Esophagus muscularis mucosa (tissue), 4 donors: ENCODE measurements at places on chromosomes 2 and 18. TPM values are rescaled to one million over a fixed set of nuclear protein-coding genes. Genes with fewer than 3 reads are reported as not detected.
A peak's percentile ranks its signal among the peaks of the same experiment; 100 is the strongest.

GRCh38 chr18:43681661-43682060, 404.4 kb upstream of the SYT4 start:
- H3K27ac ChIP-seq = no peak overlapping the region
- no peaks in the 10 kb centered on the region for H3K27me3 ChIP-seq
- no peaks in the 10 kb centered on the region for H3K4me1 ChIP-seq
- H3K4me3 ChIP-seq = no peak overlapping the region
- DNase-seq = no peak

- no peak overlapping the region for H3K27ac ChIP-seq
- peaks cover 10% of the 10 kb centered on the region for H3K4me1 ChIP-seq
- DNase-seq = no peak
- H3K4me3 ChIP-seq = no peak overlapping the region
- no peaks in the 10 kb centered on the region for H3K27me3 ChIP-seq
- peaks cover 5% of the 10 kb centered on the region for H3K36me3 ChIP-seq
Observed at GRCh38 chr2:62499430-62500060, 6.5 kb downstream of the TMEM17 start.

D2HGDH gene
- 10.9 TPM for total RNA-seq

DNA sequence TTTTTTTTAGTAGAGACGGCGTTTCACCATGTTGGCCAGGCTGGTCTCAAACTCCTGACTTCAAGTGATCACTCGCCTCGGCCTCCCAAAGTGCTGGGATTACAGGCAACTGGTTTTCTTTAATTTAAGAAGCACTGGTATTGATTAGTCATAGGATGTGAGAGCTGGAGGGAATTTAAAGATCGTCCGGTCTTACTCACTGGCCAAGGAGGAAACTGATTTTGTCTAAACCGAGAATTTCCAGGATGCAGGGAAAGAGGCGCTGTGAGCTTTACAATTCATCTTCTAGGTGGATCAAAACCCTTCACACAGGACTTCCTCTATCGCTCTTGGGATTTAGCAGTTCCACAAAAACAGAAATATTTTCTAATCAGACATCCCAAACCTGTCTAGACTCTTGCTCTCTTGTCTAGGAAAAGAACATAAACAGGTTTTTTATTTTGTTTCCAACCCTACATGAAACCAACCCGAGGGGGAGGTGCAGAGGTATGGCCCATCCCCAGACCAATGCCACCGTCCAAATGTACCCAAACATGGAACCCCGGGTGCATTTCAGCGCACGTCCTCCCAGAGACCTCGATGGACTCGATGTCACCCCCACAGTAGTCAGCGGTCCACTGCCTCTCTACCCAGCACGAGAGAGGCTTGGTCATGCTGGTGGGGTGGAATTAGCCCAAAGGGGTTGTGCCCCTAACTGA, 12.5 kb upstream of the TUBB6 start:
- no peak for DNase-seq
- H3K36me3 ChIP-seq = no peaks in the 10 kb centered on the region
- H3K27ac ChIP-seq = no peak overlapping the region
- no peaks in the 10 kb centered on the region for H3K4me1 ChIP-seq
- H3K27me3 ChIP-seq = no peaks in the 10 kb centered on the region

VPS4B gene
- 25.7 TPM for total RNA-seq

DNA sequence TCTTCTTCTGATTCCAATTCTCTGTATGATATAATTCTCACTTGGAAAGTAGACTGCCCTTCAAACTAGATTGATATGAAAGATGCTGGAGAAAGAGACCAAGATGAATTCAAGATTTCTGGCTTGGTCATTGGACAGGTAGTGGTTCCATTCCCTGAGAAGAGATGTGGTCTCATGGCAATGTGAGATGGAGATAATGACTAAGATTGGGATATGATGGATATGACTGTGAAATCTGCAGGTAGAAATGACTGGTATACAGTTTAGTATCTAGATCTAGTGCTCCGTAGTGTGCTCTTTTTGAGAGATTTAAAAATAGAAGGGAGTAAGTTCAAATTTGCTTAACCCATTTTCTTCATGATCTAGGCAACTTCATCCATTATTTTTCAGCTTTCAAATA, 425.4 kb upstream of the TRIB2 start:
- H3K27ac ChIP-seq = no peak overlapping the region
- H3K4me1 ChIP-seq = peaks cover 4% of the 10 kb centered on the region
- H3K36me3 ChIP-seq = no peaks in the 10 kb centered on the region
- H3K27me3 ChIP-seq = no peaks in the 10 kb centered on the region
- no peak overlapping the region for H3K4me3 ChIP-seq

GAD1 gene
- total RNA-seq = not detected

DNA sequence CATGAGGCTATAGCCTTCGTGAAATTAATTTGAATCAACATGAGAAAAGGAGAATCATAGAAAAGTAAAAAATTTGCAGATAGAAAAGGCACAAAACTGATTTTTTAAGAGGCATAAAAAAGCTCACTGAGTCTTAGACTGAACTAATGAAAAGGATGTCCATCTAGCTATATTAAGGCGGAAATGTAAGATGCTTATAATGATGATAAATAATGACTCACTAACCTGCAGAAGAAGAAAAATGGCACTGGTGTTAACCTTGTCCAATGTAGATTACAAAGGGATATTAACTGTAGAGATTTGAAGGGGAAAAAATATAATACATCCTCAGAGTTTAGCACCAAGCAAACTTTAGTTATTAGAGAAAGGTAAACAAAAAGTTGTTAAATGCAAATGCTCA, 1098.0 kb upstream of the DDX18 start:
- no peak for DNase-seq
- H3K27me3 ChIP-seq = no peaks in the 10 kb centered on the region
- no peak overlapping the region for H3K4me3 ChIP-seq
- H3K36me3 ChIP-seq = no peaks in the 10 kb centered on the region
- no peak overlapping the region for H3K27ac ChIP-seq

DNA sequence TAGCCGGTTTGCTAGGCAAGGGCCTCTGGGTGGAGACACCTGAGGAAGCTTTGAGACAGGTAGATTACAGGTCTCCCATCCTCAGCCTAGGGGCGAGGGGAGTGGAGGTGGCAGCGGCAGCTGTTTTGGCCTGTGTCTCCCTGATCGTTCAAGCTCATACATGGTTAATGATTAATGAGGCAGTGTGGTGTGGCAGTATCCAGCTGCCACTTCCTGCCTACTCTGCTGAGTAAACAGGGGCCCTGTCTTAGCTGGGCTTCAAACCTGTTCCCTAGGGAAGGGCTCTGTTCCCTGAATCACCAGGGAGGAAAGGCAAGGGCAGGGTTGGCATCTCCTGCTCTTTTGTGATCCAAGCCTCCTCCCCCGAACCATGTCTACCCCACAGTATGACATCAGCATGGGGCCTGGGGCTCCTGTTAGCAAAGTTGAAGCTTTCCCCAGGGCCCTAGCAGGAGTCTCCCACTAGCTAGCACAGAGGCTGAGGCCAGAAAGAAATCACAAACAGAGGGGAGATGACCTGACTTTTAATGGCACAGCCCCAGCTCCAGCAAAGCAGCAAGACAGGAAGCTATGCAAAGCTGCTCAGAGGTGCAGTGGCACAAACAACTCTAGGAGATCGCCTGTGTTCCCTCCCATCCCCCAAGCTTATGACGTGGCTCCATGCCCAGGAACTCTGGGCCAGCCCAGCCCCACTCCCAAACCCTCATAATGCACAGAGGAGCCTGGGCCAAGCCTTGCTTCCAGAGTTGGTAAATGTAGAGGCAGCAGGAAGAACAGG, 3.7 kb upstream of the TUBA4B start:
- H3K27ac ChIP-seq = peak overlapping the region; percentile 79
- H3K27me3 ChIP-seq = no peaks in the 10 kb centered on the region
- no peak for DNase-seq
- no peak overlapping the region for H3K4me3 ChIP-seq

DNA sequence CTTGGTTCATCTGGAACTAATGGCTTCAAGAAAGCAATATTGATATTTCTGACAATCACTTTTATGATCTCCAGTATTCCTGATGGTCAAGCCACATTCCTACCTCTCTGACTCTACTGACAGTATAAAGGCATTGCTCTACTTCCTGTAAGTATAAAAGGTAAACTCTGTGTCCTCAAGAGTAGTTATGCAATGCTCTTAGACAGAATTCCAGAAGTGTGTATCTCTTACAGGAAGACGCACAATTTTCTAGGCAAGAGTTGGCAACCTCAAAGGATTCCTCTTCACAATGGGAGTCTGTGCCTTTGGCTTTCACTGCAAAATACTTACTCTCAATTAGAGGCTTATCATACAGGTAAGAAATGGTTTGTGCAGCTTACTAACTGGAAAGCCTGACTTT, 100.1 kb downstream of the THADA start:
- H3K27me3 ChIP-seq = no peaks in the 10 kb centered on the region
- no peak overlapping the region for H3K4me3 ChIP-seq
- DNase-seq = no peak
- peaks cover 13% of the 10 kb centered on the region for H3K4me1 ChIP-seq
- peaks cover 7% of the 10 kb centered on the region for H3K36me3 ChIP-seq

- H3K27ac ChIP-seq = peak overlapping the region; percentile 83
- H3K27me3 ChIP-seq = no peaks in the 10 kb centered on the region
- H3K4me3 ChIP-seq = peak overlapping the region; percentile 46
- peaks cover 11% of the 10 kb centered on the region for H3K4me1 ChIP-seq
Observed at GRCh38 chr18:62425465-62426190, 97.2 kb upstream of the ZCCHC2 start.

- no peaks in the 10 kb centered on the region for H3K36me3 ChIP-seq
- H3K4me3 ChIP-seq = no peak overlapping the region
- no peak overlapping the region for H3K27ac ChIP-seq
- H3K4me1 ChIP-seq = no peaks in the 10 kb centered on the region
- H3K27me3 ChIP-seq = no peaks in the 10 kb centered on the region
Observed at GRCh38 chr2:58871469-58872142, 630.5 kb upstream of the FANCL start.

REG3G gene
- total RNA-seq = not detected

DNA sequence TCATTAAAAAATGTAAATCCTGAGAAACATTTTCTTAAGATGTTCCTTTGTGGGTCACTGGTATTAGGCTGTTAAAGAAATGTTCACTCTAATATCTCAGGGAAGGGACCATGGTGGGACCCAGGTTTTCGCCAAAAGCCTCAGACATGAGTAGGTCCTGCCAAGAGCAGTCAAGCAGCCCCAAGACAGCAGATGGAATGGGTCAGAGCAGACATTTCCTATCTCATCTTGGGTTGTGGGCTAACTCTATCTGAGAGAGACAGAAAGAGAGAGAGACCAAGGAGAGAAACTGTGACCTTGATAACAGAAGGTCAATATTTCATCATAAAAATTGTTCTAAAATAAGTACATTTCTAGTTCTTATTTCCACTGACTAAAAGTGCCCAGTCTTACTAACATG, 661.7 kb downstream of the TSN start:
- H3K36me3 ChIP-seq = no peaks in the 10 kb centered on the region
- no peak overlapping the region for H3K27ac ChIP-seq

DNA sequence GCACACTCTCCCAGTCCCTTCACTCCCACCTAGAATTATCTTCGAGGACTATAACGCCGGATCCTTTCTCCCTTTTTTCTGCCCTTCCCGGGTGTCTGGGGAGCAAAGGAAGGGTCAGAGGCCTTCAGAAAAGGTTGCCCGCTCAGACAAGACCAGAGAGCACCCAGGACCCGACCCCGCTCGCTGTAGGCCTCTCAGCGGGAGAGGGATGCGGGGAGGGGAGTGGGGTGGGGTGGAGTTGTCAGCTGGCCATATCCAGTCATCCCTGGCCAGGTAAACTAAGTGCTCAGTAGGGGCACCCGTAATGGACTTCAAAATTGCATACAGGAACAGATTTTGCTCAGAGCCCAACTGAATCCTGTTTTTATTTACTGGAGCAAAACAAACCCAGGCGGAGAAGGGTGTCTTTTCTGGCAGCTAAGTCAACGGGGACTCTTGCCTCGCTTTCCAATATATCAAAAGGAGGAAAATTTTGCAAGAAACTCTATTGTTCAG, 65.0 kb downstream of the NOL4 start:
- no peaks in the 10 kb centered on the region for H3K36me3 ChIP-seq
- peaks cover 33% of the 10 kb centered on the region for H3K27me3 ChIP-seq
- DNase-seq = no peak
- H3K4me3 ChIP-seq = peak overlapping the region; percentile 54
- H3K27ac ChIP-seq = no peak overlapping the region
- H3K4me1 ChIP-seq = peaks cover 10% of the 10 kb centered on the region

DOCK10 gene
- 1.9 TPM for total RNA-seq

PROKR1 gene
- not detected for total RNA-seq

- no peaks in the 10 kb centered on the region for H3K4me1 ChIP-seq
- no peaks in the 10 kb centered on the region for H3K27me3 ChIP-seq
- H3K4me3 ChIP-seq = no peak overlapping the region
- no peaks in the 10 kb centered on the region for H3K36me3 ChIP-seq
- no peak for DNase-seq
Observed at GRCh38 chr18:77974329-77974728, 724.7 kb downstream of the GALR1 start.

GRCh38 chr2:206805887-206806607, 40.6 kb downstream of the FASTKD2 start:
- H3K27ac ChIP-seq = no peak overlapping the region
- no peak overlapping the region for H3K4me3 ChIP-seq
- H3K36me3 ChIP-seq = no peaks in the 10 kb centered on the region

SLC20A1 gene
- 16.2 TPM for total RNA-seq

DNA sequence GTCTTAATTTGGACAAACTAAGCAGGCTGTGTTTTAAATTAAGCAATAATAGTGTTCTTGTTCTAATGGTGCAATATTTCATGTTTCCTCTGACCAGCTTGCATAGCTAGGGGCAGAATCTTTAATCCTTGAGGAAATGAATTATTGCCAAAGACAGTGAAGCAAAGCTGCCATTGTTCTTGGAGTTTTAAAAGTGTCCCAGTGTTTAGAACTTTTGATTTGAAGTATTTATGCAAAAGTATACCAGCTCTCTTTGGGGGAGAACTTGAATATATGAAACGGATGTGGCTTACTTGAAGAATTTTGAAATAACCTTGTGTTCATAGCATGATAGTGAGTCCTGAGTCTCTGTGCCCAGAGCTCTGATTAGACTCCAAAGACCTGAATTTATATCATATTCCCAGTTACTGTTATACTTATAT, 33.4 kb downstream of the ITGA6 start:
- H3K4me1 ChIP-seq = peaks cover 23% of the 10 kb centered on the region
- no peak overlapping the region for H3K27ac ChIP-seq
- no peak overlapping the region for H3K4me3 ChIP-seq
- H3K36me3 ChIP-seq = no peaks in the 10 kb centered on the region

DNA sequence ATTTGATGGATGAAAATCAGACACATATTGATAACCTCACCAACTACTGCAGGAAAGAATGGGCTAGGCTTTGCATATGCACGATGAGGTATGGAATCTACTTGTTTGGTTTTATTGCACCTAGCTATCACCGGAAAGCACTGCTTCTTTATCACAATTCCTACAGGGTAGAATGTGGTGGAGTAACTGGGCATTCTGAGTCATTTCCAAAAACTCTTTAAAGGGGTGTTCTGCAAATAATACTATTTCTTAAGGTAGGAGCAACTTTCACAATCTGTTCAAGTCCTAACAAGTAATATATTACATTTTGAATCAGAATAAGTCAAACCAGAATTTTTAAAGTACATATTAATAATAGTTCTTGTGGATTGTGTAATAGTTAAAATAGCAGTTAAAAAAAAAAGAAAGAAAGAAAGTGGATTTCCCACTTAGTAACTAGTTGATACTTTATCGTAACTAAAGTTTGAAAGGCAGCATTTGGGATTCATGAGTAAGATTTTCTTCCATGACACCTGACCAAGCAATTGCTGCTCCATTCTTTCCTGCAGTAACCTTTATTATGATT, 40.5 kb downstream of the INO80C start:
- no peaks in the 10 kb centered on the region for H3K27me3 ChIP-seq
- H3K27ac ChIP-seq = peak overlapping the region; percentile 64
- no peak for DNase-seq
- peaks cover 41% of the 10 kb centered on the region for H3K4me1 ChIP-seq
- no peak overlapping the region for H3K4me3 ChIP-seq

SETBP1 gene
- total RNA-seq = 40.9 TPM

SGO2 gene
- 1.9 TPM for total RNA-seq
